ENCODE measurements at places on chromosomes 1 and 21. TPM values are rescaled to one million over a fixed set of nuclear protein-coding genes. Genes with fewer than 3 reads are reported as not detected.

Gene HES2
- total RNA-seq = not detected

Gene CPLANE2
- 9.6 TPM for total RNA-seq

Gene MYOG
- not detected for total RNA-seq

Gene OR2T12
- total RNA-seq = not detected

Gene DCST1
- total RNA-seq = not detected

Gene SPRR1A
- not detected for total RNA-seq

GRCh38 chr1:20928146-20928545, 141.0 kb upstream of the HP1BP3 start:
- no peak for DNase-seq

GRCh38 chr21:44814498-44815023, 3.3 kb downstream of the SUMO3 start:
- no peak for DNase-seq

- DNase-seq = no peak
These were observed 52.7 kb downstream of the GLUL start for GRCh38 chr1:182338806-182339370.

DNA sequence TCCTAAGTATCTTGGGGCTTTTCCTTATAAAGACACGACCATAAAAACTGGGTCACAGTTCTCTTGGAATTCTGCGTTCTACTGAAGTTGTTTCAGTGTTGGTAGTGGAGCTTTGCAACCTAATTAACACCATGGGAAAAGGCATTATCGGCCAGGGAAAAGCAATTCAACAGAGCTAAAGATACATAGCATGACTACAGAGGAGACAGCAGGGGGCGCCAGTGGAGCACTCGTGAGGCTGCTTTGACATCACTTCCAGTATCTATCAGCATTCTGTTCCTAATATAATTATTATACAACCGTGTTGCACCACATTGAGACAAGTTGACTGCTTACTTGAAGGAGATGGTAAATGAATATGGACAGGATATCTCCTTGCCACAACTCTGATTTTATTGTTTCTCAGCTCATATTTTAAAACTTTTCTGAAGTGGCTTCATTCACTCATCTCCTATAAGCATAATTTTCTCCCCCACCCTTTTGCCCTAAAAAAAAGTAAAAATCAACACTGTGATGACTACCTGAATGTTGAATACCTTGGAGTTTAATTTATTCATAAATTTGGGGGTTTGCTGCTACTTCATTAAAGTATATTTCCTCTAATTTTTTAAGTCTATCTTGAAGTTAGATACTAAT, 39.4 kb downstream of the ZP4 start:
- DNase-seq = peak; percentile 83

GRCh38 chr1:235644693-235645305, 4.8 kb downstream of the GNG4 start:
- DNase-seq = no peak

GRCh38 chr1:37851782-37852210, 7.6 kb downstream of the MTF1 start:
- DNase-seq = no peak

DNA sequence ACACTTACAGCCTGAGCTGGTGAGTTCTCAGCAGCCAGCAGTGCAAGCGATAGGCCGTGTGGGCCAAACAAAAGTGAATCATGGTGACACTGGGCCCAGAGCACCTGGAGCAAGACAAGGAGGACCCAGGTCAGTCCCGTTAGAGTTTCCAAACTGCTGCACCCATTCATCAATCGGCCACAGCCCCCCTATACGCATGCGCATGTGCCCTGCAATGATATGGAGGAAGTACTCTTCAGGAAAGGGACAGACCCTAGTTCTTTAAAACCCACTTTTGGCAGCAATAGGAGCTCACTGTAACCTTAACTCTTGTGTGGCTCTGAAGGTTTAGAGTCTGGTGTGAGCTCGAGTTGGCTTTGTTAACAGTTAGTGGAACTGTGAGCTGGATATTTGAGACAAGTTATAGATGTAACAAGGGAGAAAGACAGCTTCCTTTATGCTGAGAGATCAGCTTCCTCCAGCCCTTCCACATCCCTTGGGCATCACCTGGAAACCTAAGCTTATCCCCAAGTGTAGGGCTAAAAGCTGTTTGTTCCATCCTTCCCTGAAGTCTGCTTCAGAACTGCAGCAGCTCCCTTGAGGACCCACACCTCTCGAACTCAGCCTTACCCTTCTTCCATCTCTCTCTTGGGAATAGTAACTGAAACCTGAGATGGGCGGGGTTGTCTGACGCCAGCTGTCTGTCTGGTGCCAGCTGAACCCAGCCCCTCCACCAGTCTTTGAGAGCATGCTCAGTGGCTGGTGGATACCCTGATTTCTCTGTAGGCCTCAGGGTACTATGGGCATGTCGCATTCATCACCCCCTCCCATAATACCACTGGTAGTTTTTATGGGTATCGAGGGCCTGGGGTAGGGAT, 17.7 kb downstream of the NMNAT1 start:
- DNase-seq = peak; percentile 92

GRCh38 chr1:217333939-217334338, 297.0 kb downstream of the GPATCH2 start:
- DNase-seq = peak; percentile 93

GRCh38 chr1:31624309-31624708, 6.8 kb downstream of the HCRTR1 start:
- no peak for DNase-seq

DNA sequence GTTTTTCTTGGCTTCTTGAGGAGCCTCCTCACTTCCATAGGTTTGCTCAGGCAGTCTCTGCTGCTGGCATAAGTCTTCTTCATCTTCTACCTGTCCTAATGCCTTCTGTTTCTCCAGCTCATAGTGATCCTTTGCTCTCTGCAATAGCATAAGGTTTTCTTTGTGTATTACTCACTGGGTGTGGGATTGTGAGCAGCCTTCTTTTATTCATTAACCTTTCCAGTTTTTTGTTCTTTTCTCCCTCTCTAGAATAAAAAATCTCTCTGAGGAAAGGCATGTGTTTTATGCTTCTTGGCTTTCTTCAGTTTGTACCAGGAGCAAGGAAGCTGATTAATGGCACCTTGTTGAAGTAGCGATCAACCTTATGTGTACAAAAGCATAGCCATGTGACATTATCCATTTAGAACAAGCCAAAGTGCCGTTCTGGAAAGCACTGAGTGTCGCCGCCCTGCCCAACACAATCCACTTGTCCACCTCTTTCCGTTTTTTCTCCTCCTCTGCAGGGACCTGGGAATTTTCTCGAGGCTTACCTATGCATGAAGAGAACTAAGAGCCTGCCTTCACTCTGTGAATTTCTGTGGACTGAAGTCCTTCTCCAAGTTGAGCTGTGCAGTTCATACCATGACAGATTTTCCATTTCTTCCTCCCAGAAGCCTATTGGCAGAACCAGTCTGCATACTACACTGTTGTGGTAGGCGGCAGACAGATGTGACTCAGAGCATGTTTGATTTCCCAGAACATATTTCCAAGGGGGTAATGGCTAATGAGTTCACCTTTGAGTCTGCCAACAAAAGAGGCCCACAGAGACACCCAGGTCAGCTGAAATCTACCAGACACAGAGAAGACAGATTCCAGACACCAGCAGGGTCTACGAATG, 39.0 kb downstream of the DPT start:
- no peak for DNase-seq

DNA sequence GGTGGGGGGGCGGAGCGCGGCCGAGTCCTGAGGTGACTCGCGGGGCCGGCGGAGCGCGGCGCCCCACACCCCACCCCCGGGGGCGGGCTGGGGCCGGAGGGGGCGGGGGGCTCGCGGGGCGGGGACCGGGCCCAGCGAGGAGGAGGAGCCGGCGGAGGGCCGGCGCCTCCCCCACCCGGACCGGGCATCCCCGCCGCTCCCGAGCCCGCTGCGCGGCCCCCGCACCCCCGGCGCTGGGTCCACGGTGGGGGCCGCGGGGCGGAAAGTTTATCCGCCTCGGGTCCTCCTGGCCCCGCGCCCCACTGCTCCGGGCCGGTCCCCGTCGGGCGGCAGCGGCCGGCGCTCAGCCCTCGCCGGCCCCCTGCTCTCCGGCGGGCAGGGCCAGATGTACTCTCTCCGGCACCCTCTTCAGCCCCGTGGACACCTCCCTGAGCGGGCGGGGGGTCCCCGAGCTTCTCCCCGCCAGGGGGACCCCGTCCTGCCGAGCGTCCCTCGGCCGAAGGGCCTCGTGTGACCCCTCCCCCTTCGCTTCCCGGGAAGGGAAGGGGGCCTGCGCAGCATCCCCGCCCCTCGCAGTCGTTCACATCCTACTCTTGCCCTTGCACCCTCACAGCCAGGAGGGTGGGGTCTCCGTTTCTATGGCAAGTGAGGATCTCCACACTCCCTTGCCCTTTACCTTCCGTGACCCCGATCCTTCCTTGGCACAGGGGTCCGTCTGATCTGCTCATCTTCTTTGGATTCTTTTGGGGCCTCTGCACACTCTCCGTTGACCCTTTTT, 663 bp downstream of the CAMTA1 start:
- DNase-seq = peak; percentile 70

DNA sequence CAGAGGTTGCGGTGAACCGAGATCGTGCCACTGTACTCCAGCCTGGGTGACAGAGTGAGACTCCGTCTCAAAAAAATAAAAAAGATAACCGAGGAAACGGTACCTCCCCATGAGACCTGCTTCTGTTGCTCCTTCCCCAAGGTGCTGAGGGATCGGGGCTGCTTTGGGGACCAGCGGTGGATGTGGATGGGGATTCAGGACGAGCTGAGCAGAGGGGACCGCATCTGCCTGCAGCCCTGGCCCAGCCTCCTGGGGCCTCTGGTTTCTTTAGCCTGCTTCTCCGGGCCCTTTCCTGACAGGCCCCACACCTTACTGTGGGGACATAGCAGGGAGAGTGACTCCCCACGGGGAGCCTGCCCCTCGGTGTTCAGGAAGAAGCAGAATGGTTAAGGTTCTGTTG, 17.1 kb downstream of the SLC66A1 start:
- no peak for DNase-seq

DNA sequence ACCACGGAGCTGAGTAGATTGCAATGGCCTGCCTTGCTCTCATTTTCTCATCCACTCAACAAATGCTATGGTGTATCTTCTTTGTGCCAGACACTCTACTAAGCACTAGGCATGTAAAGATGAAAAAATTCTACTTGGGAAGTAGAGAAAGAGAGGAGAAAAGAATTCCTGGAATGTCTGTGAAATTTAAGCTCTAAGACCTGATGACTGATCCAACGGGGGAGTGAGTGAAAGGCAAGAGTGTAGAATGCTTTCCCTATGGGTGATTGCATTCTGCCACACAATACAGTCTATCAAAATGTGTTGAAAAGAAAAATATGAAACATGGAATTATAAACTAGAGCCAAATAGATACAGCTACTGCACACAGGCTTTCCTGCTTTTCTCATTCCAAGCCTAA, 82.3 kb downstream of the CYYR1 start:
- DNase-seq = no peak

GRCh38 chr1:186218654-186219352, 156.2 kb downstream of the TPR start:
- DNase-seq = peak; percentile 61

DNA sequence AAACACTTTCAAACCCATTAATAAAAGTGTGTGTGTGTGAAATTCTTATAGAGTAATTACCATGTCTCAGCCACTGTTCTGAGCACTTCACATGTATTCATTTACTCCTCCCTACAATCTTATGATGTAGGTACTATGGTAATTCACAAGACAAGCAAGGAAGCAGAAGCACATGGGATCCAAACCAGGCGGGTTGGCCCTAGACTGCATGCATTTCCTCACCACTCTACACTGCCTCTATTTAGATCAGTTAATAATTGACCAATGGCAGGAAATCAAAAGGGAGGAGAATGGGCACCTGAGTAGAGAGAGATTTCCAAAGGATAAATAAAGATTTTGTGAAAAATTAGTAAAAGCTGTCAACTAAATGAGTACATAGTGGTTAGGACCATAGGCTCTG, 15.7 kb downstream of the MAP3K21 start:
- no peak for DNase-seq

DNA sequence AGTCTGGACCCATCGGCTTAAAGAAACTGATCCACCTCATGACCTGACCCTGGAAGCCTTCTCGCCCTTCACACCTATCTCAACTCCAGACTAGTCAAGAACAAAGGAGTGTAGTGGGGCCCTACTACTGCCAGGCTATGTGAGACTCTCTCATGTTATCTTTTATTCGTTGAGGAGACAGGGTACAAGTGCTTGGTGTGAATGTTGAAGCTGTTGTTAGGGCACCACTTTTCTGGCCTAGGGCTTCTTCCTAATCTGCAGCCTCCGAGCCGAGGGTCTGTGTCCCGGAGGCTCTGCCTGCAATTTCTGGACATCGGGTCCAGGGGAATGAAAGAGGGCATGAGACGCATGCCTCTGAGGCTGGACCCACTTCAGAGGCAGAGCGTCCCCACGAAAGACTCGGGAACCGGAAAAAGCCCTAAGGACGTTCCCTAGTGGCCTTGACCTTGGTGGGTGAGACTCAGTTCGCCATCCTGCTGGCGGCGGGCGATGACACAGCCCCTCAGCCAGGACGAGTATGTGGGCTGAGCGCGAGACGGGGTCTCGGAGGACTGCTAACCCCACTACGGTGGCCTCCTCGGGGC, 671 bp downstream of the DNAJC11 start:
- no peak for DNase-seq

DNA sequence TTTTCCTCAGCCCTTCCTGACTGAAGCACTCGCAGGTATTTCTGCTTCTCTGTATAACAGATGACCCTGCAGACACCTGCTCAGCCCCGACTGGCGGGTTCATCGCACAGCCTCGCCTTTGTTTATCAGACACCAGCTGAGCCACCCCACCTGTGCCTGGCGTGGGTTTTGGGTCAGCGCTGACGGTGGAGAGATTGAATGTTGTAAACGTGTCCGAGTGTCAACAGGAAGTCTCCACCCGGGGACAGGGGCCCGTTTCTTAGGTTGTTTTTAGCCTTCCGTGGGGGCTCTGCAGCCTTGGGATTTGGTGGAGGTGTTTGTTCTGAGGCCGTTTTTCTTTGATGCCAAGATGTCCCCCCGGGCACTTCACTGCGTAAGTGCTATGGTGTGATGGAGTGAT, 60.1 kb downstream of the COL18A1 start:
- no peak for DNase-seq

Measured in Karpas-422 (cell line).